GM04503 (cell line): ENCODE measurements at places on chromosomes 12 and 14.

DNA sequence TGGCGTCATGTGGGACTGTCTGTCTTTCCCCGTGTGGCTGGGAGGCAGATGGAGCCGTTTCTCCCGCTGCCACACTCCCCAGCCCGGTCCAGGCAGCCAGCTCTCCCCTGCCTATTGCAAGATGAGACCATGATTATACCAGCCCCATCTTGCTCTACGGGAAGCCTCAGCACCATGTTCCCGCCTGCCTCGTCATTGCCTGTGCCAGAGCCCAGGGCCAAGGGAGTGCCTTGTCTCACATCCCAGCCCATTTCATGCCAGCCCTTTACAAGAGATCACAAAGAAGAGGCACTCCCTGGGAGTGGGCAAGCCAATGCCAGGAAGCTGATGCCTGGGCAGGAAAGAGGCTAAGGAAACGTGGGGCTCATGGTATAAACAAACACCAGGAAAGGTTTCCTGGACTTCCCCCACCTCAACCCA is 23.9 kb downstream of the GPR68 start:
- DNase-seq, result no peak

DNA sequence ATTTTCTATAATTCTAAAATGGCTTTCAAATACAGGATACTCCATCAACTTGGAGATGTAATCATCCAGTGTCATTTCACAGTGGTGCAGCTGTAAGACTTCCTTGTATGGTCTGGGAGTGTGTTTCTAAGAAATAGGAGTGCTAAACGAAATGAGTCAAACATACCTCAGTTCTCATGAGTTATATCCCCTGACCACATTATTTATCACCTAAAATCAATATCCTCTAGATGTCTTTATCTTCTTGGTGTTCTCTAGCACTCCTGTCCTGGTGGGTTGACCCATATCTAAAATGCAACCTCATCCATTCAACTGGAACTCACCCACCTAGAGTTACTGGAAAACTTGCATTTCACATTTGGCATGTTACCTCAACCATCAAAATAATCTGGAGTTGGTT is 33.2 kb downstream of the TMEM30B start:
- DNase-seq, result no peak

- no peak for DNase-seq
Measured at GRCh38 chr12:51346581-51346980, at the start of gene CELA1. Gene CELA1 (minus strand): TSS chr12:51346679. CDS start chr12:51346638, 41 bp downstream.

DNA sequence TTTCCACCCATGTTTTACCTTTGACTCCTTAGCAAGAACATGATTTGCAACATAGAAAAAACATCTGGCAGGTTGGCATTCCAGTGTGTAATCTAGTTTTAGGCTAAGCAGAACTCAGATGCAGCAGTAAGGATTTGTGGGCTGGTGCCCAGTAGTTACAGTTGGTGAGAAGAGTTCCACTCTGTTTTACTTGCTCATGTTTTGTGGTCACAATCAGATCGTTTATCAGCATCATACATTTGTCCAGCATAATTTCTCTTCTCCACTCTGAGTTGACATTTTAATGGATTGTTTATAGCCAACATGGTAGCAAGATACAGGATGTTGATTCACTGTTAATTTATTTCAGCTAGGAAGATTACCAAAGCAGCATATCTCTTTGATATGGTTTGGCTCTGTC is 120.0 kb downstream of the PDE6H start:
- DNase-seq, result no peak

DNA sequence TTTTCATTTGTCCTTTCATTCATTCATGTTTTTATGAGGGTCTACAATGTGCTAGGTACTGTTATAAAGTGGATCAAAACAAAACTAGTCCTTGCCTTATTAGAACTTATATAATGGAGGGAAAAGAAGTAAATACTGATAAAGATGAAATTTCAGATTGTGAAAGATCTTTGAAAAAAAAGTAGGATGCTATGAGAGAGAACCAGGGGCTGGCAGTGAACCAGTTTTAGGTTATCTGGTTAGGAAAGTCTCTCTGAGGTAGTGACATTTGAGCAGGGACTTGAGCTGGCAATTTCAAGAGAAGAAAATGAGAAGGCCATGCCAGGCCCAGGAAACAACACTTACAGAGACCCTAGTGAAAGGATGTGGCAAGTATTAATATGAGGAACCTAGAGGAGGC is 57.3 kb upstream of the E2F7 start:
- DNase-seq, result no peak

DNA sequence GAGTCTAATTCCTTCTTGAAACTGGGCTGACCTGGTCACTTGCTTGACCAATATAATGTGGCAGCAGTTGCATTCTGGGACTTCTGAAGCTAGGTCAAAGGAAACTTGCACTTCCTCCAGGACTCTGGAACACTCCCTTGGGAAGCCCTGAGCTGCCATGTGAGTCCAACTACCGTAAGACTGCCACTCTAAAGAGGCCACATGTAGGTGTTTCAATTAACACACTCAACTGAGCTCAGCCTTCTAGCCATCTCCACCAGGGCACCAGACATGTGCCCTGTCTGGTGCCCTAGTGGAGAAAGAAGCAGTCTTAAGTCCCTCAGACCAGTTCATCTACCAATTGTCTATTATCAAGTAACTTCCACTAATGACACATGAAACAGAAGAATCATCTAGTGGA is 6.1 kb upstream of the TEP1 start:
- no peak for DNase-seq

DNA sequence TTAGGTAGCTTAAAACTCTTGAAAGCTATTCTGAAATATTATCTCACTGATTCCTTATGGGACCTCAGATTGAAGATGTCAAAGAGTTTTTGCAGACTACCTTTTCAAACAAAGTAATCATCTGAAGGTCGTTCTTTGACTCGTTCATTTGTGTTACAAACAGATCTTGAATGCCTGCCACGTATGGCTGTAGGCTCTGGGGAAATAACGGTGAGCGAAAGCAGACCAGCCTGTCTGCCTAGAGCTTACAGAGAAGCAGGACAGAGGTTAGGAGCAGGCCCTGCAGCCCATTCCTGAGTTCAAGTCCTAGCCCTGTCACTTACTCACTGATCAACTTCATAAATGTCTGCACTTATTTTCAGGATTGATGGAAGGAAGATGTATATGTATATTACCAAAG is 83.6 kb downstream of the FLRT2 start:
- no peak for DNase-seq

GRCh38 chr12:65822732-65823512 is 1.4 kb upstream of the HMGA2 start:
- no peak for DNase-seq

DNA sequence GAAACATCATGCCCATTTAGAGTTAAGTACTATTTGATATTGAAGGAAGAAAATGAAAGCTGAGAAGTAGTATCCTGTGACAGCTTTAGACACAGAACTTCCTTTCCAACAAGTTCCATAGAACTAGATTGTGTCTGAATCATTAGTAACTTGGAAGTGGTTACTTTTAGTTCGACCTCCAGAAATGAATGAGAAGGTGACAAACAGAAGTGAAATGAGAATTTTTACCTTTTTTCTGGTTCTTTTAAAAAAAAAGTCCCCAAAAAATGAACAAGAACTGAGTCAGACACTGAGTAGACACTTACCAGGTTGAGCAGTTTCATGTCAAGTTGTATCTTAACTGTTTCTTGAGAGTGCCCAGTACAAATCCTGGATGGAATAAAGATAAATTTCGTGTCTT is 3.0 kb downstream of the ATP6V0A2 start:
- DNase-seq, result no peak

DNA sequence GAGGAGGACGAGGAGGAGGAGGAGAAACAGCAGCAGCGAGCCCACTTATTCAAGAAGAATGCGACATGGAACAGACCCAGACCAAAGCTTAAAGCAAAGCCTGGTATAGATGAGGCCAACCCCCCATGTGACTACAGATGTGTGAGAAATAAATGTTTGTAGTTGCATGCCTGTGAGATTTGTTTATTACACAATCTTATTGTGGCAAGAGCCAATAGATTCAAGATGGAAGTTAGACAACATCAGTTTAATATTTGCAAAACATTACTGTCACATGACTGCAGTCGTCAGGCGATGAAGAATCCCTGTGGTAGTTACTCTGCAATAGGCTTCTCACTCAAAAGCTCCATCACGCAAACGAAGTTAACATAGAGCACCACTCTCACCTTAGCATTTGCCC is 17.2 kb upstream of the SLC35F4 start:
- peak; percentile 27 for DNase-seq

DNA sequence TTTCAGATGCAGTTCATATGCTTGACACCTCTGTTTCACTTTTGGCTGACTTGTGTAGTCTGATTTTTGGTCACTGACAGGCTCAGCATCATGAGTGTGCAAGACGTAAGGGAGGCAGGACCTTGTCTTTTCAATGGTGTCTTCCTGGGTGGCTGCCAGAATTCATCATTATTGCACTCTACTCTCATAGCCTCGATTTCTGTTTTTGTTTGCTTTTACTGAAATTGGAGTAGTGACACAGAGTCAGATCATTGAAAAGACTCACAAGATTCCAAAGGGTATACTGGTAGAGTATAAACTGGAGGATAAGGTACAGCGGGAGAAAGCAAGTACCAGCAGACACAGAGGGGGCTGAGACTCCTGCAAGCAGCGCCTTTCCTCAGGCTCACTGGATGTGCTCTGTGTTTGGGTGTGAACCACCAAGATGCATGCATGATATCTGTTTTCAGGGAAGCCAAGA is 126.3 kb upstream of the FGD4 start:
- DNase-seq, result no peak

DNA sequence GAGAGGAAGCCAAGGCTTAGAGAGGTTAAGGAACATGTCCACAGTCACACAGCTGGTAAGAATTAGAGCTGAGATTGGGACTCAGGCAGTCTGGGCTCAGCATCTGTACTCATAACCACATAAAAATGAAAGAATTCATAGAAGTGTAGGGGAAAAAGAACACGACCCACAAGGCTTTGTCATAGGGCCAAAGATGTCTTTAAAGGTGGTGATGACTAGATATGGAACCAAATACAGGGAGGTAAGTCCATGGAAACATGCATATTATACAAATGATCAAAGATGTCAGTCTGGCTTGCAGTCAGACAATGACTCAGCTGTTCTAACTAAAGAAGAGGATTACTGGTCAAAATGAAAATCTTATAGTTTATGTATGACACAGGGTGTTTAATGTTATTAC is 7.2 kb upstream of the SSPN start:
- DNase-seq, result peak; percentile 49

- no peak for DNase-seq
Measured at GRCh38 chr12:47773062-47773857, at the start of gene SLC48A1. Gene SLC48A1 (plus strand): TSS chr12:47773238. CDS start chr12:47773305, 67 bp downstream.

DNA sequence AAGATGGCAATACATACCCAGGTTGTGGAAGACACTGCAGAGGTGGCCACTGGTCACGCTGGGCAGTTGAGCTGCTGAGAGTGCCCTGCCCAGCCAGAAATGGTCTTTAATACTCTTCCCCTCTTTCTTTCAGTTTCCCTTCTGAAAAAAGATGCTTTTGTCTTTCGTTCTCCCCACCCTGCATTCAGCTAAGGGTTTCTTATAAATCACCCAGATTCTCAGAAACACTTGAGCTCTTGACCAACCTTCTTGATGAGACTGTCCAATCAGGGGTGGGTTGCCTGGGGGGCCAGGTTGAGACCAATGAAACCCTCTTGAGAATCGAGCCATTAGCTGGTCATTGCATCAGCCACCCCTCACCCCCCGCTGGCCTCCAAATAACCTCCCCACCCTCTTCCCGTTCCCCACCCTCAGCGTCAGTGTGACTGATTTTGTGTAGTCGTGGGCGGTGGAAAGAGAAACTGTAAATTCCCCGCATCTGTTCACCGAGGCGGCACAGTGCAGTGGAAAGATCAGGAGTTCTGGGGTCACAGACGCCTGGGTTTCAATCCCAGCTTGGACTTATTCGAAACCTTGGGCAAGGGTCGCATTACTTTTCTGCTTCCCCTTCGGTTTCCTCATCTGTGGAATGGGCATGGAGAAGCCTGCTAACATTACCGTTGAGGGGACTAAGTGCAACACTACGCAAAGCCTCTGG is 52.3 kb downstream of the SLC25A47 start:
- peak; percentile 81 for DNase-seq

- DNase-seq, result no peak
Measured at GRCh38 chr14:82642425-82642824, 1108.8 kb upstream of the SEL1L start.

- DNase-seq, result no peak
Measured at GRCh38 chr14:80003138-80003537, 208.2 kb downstream of the DIO2 start.

- DNase-seq, result no peak
Measured at GRCh38 chr12:51686727-51687126, 95.7 kb downstream of the SCN8A start.

- DNase-seq, result no peak
Measured at GRCh38 chr14:104665657-104666522, 23.5 kb upstream of the INF2 start.

DNA sequence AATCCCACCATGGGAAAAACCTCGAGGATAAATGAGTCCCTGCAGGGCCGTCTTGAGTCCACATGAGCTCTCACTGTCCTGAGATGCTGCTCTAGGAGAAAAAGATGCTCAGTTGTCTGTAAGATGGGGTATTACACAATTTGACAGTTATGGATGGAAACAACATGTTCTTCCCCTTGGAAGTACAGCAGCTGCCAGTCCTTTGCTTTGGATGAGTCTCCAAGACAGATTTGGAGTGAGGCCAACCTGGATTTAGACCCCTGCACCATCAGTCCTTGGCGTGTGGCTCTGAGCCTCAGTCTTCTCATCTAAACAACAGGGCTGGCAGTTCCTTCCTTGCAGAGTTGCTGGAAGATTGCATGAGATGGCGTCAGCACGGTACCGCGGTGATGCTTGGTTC is 309.1 kb upstream of the FKBP4 start:
- DNase-seq, result no peak

DNA sequence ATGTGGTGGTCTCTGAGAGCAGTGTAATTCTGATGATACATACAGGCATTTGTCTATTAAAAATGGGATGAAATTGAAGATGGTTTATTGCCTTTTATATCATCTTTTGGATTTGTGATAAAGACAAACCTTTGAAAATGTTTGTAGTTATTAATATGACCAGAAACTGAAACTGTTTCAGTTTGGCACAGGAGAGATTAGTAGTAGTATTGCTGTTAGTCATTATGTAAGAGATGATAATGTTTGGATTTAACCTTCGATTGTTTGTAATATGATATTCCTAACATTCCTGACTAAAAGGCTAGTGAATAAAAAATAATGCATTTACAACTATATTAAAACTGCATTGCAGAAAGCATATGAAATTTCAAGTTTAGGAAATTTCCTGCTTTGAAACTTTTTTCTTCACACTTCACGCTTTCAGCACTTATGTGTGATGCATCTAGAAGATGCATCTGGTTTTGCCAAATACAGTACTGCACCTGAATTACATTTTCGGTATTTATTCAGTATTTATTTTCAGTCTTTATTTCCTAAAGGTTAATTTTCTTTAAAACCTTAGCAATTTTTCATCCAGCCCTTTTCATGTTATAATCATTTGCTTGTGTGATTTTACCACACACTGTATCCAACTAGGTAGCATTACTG is 25.5 kb downstream of the ADIPOR2 start:
- DNase-seq, result no peak

- no peak for DNase-seq
Measured at GRCh38 chr12:64742416-64742815, 16.8 kb downstream of the GNS start.

DNA sequence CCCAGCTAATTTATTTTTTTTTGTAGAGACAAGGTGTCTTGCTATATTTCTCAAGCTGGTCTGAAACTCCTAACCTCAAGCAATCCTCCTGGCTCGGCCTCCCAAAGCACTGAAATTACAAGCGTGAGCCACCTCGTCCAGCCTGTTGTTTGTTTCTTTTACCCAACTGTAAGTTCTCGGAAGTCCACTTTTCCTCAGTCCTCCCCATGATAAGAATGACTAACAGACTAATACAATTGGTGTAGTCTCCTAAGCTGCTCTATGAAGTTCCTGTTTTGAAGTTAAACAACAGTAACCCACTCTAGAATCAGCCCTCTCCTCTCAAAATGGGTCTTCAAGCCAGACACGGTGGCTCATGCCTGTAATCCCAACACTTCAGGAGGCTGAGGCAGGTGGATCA is 36.5 kb downstream of the HIGD1C start:
- DNase-seq, result no peak
